Stimulated activated CD4-positive, alpha-beta T cell treated with anti-CD3 and anti-CD28 coated beads, Interleukin-1b, Interleukin-23, amount 100 ng/mL, for 1 hour (primary cell): ENCODE measurements at places on chromosomes 1 and 21.

DNA sequence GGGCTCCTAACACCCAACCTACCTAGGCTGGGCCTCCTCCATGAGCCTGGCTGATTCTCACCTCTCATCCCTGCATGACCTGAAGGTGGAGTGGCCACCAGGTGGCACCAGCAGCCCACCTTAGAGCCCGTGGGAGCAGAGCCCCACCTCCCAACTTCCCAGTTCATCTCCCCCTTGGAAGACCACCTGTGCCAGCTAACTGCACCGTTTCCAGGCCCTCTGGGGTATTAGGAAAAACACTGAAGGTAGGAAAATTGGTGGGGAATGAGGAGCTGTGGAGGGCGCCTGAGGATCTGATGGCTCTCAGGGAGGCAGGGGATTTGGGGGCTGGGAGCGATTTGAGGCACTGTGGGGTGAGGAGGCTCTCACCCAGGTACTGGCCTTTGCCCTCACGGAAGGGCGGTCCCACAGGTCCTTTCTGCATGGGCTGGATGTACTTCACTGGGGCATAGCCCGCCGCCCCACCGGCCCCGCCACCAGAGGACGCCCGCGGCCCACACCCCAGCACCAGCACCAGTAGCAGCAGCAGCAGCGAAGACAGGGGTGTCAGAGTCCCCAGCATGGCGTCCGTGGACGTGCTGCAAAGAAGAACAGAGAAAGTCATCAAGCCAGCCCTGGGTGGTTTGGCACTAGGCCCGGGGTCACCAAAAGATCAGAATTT lies 11.1 kb downstream of the ADPRS start:
- peak; percentile 59 for DNase-seq

DNA sequence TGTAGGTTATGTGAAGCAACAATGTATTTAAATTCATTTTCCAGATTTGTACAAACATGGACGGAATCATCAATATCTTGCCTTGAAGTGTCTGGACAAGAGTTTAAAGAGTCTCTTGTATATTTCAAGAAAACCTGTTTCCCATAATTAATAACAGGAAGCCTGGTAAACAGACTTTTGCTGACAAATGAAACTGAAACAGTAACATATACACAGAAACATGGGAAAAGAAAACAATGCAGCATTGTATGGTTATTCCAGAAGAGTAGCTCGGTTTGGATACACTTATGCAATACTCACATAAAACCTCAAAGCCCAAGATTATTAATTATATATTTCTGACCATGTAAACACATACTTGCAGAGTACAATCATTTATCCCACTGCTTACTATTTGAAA lies 265.5 kb downstream of the PTPRC start:
- no peak for DNase-seq

- DNase-seq: peak; percentile 10
These were observed 19.8 kb downstream of the PRPF38A start for GRCh38 chr1:52424231-52424636.

- DNase-seq: no peak
These were observed 785.8 kb upstream of the ADGRL4 start for GRCh38 chr1:79792219-79792930.

DNA sequence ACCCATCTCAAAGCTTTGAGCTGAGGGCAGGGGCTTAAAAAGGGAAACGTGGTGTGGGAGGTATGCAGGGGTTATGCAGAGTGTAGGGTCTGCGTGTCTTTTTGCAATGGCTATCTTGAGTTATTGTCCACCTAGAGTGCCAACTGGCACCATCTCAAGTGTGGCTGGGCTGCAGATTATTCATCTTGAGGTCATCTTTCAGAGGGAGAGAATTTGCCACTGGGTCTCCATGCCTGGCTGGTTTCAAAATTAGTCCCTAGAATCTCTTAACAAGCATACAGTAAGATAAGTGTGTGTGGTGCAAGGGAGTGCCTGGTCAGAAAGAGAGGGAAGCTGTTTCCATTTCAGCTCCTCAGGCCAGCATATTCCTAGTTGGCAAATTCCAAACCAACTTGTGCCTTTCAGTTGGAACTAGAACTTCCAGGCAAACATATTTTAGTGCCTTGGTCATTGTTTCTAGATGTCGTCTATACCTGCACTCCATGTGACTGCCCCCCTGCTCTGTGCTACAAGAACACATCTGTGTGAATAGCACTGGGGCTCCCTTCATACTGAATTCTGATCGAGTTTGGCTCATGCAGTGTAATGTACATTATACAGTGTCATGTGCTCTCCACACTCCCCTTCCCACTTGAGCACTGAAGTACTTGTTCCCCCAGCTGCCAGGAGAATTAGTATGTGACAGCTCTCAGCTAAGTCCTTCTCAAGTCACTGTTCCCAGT lies 5.0 kb upstream of the OR2T8 start:
- DNase-seq: no peak

DNA sequence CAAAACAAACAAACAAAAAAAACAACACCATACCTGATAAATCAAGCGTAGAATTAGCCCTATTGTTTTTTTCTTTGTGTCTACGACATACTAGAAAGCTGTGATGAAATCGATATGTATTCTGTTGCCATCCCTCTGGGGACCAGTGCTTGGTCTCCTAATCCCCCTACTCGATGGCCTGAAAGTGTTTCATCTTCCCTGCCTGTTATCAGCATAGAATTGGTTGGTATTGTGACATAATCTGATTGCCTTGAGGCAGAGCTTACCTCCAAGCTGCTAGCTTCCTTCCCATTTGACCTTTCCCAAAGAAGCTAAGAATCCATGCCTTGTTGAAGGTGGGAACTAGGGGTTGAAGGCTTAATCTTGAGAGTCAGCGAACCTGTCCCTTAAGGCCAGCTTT lies 40.7 kb upstream of the PIGV start:
- no peak for DNase-seq
